ENCODE measurements at places on chromosomes 12 and 14.

DNA sequence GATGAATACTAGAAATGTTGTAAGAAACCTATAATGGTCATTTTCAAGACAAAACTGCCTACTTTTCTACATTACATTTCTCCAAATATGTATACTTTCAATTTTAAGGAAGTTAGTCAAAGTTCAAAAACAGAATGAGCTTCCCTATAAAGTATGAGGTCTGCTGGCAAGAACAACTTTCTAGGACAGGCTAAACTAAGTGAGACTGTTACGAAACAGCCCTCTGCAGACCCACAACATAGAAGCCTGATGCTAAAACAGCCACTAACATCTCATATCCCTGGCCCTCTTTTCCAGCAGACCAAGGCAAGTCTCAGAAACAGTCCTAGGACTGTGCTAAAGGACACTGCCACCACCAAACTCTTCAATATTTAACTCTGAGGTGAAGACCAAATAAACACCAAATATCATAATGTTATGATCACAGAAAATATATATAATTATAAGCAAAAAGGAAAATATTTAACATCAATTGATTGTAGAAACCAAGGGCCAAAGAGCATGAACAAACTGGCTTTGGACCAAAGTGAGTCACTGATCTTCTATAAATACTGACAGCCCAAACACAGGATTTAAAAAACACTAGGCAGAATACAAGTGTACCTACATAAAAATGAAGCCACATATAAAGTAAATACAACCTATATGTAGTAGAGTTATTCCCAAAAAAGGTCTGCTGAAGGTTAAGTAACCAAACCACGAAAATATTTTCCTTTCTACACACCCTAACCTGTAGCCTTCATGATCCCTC lies 27.7 kb downstream of the PPP4R3A start:
- no peak for DNase-seq

GRCh38 chr12:115570069-115570777 lies 707.3 kb downstream of the MED13L start:
- DNase-seq, result no peak

DNA sequence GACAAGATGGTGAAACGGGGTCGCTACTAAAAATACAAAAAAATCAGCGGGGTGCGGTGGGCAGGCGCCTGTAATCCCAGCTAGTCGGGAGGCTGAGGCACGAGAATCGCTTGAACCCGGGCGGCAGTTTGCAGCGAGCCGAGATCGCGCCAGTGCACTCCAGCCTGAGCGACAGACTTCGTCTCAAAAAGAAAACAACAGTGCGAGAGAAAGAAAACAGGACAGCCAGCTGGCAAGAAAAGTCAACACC lies 633 bp upstream of the RNU4-2 start:
- no peak for DNase-seq

DNA sequence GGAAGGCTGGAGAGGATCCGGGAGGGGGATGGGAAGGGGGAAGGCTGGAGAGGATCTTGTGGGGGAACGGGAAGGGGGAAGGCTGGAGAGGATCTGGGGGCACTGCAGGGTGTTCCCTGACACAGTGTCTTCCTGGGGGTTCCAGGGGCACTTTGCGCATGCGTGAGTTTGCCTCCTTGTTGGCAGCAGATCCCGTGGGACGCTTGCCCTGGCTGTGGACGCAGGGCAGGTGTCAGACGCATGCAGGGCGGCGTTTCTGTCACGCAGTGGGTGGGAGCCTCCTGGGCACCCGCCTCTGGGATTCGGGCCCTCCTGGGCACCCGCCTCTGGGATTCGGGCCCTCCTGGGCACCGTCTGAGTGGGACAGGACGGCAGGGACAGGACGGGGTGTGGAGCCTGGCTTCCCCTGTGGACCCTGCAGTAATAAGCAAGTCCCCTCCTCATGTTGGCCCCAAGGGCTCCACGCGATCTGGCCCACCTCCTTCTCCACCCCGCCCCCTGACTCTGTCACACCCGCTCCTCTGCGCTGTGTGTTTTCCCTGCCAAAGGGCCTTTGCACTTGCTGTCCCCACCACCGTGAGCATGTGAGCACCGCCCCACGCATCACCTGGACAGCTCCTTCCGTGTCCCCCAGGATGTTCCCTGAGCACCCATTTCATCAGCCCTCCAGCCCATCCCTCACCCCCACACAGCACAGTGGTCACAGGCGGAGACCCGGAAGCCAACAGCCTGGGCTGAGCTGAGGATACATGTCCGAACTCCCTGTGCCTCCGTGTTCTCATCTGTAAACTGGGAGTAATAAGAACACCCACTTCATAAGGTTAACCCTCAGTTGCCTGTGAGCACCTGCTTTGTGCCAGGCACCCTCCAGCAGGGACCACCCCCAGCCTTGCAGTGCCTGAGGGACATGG lies 4.4 kb downstream of the MMP17 start:
- peak; percentile 67 for DNase-seq

- DNase-seq, result no peak
Observed at GRCh38 chr12:96063046-96063445, 27.7 kb upstream of the LTA4H start.

DNA sequence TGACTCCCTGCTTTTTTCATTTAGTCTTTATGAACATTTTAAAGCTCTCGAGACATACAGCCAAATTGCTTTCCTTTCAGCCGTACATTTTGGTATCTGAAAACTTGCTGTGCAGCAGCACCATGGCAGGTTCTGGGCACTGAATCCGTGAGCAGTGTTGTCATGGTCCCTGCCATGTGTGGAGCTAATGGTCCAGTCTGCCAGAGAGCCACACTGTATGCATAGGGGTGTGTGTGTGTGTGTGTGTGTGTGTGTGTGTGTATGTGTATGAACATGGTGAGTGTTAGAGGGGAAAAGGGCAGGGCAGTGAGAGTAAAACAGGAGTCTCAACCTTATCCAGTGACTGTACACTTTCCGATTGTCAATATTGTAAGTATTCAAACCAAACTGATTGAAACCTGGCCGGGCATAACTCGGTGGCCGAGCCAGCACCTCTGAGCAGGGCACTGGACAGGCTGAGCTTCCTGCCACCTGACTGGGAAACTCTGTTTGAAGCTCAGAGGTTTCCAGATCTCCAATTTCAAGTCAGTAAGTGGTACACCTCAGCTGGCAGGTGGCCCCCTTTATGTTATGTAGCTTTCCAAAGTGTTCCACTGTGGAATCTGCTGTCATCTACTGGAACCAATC lies 110.0 kb downstream of the ESR2 start:
- DNase-seq, result no peak

- no peak for DNase-seq
Observed at GRCh38 chr12:91913124-91913523, 232.5 kb downstream of the BTG1 start.

GRCh38 chr12:127485528-127485927 lies 781.4 kb upstream of the TMEM132C start:
- peak; percentile 80 for DNase-seq

GRCh38 chr12:105741786-105742566 lies 396.8 kb downstream of the NUAK1 start:
- DNase-seq, result peak; percentile 90

DNA sequence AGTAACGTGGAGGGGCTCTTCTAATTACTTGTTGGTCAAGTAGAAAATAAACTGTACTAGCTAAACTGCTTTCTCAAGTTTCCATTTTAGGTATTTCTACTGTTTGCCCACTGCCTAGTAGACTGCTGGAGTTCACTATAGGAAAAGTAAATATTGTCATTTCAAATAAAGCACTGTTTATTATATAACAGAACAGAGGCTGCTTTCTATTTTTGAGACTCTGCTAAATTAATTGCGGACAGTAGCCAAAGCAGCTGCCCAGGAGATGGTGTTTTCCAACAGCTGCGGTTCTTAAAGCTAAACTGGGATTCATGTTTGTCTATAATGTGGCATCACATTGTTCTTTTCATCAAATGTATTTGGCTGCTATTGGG lies 15.9 kb upstream of the SIX1 start:
- DNase-seq, result no peak

Measured in GM04504 (cell line).